ENCODE measurements at places on chromosomes 5 and 9.
A peak's percentile ranks its signal among the peaks of the same experiment; 100 is the strongest.

DNA sequence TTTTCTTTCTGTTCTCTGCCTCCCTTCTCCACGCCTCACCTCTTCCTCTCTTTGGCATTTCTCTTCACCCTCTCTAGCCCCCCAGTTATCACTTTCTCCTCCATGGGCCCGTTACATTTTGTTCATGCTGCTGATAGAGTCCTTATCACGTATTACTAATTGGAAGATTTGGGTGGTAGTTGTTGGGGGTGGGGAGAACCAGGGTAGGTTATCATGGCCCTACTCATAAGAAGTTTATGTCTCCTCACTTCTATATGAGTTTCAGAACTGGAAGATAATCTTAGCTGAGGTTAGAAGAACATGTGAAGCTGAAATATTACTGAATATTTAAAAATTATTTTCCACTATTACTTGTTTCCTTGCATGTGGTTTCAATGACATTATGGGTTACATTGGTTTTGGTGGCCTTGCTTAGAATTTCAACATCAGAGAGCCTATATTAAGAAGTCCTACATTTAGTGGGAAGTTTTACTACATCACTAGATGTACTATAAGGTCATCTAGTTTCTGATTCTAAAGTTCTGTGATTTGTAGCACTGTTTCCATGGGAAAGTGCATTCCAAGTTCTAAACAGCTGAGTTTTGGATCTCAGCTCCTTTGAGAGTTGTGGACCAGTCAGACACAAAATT, 36.8 kb downstream of the PIP5K1B start:
- DNase-seq: no peak

GRCh38 chr5:16992444-16992843, 56.4 kb upstream of the MYO10 start:
- no peak for DNase-seq

- DNase-seq: peak; percentile 62
These were observed 1.0 kb downstream of the LRRC8A start for GRCh38 chr9:128882677-128883603.

GRCh38 chr9:20312732-20313131, 309.6 kb downstream of the MLLT3 start:
- no peak for DNase-seq

- no peak for DNase-seq
These were observed 601 bp downstream of the FBXO38 start for GRCh38 chr5:148384380-148384737.

DNA sequence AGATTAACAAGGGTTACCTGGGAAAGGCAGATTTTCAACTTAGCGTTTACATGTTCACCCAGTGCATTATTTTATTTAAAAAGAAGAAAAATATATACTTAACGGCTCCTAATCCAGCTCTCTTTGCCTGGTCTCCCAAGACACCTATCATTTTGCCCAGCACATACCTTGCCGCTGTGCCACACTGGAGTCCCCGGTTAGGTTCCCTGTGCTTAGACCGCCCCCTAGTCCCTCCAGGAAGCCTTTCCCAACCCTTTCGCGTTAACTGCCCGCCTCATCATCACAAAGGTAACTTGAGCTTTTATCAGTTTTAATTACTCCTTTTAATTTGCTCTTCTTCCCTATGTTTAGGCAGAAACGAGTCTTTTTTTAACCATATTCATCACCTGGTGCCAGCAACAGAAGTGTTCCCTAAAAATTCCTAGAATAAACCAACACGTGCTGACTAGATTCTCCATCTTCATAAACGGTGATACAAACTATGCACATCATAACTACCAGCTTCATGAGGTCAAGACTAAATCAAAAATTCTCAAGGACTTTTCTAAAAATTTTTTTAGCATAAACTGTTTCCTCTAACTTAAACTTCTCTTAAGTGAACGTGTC, 19.7 kb downstream of the DNAJA1 start:
- DNase-seq: peak; percentile 57

DNA sequence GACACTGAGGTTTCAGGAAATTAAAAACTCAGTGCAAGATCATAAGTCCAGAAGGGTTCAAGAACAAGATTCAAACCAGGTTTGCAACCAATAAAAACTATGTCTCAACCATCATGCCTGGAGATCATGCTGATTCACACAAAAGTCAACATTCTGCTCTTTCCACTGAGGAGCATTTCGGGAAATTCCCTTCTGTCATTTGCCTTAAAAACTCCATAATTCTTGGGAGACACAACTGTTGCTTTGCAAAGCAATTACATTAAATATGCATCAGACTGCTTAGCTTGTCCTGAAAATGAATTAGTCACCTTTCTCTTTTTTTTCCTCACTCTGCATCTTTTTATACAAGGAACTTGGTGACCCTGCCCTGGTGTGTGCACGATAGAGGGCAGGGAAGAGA, 275.9 kb upstream of the ZNF462 start:
- no peak for DNase-seq

DNA sequence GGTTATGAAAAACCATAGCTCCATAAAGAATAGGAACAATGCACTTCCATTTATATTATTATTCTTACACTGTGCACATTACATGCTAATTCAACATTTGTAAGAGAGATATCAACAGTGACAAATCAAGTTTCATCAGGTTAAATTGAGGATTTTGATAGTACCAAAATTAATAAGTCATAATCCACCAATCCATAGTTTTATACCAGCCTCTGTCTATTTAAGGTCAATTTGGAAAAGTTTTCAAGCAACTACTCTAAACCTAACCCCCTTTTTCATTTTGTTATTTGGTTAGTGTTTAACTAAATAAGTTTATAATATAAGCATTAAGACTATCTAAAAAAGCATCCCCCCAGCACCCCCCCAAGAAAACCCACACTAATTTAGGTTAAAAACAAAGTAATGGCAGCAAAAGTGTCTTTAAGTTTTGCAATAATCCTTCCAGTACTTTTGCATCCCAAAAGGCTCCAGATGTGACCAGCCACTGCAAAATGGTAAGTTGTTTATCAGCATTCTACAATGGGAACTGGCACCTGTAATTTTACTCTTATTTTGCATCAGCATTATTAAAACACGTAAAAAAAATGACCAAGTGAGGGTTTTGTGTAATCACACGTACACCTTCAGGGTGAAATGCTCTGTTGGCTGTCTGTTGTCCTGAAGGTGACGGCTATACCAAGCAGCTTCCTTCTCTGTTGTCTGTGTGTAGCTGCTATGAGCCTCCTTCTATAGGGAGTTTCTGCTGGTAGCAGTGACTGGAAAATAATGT, 36.8 kb upstream of the SSBP2 start:
- DNase-seq: peak; percentile 30

DNA sequence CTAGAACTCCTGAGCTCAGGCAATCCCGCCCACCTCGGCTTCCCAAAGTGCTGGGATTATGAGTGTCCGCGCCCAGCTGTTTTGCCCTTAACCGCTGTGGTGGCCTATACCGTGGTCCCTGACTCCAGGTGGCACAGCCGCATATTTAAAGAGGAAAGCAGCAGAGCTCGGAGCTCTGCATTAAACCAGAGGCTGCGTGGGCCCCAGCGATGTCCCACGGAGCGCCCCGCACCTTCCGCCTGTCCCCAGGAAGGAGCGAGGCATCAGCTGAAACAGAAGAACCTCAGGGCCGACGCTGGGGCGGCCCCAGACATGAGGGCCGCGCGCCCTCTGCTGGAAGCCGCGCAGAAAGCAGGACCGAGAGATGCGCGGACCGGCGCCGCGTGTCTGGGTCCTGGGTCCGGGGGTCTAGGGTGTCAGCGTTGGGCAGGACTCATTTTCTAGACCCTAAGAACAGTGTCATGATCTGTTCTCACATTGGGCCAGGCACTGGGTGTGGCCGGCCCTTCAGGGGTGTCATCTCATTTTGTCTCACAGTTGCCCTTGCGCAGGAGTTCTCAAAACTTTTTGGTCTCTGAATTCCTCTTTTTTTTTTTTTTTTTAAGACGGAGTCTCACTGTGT, 37.7 kb downstream of the LAMC3 start:
- DNase-seq: peak; percentile 89

DNA sequence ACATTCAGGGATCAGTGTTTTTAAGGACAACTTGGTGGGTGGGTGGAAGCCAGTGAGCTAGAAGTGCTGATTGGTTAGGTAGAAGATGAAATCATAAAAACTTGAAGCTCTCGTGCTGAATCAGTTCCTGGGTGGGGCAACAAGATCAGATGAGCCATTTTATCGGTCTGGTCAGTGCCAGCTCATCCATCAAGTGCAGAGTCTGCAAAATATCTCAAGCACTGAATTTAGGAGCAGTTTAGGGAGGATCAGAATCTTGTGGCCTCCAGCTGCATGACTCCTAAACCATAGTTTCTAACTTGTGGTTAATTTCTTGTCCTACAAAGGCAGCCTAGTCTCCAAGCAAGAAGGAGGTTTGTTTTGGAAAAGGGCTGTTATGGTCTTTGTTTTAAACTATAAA, 166.4 kb downstream of the FAM170A start:
- no peak for DNase-seq

- no peak for DNase-seq
These were observed 17.4 kb downstream of the MGAT1 start for GRCh38 chr5:180785121-180785781.

GRCh38 chr5:145350513-145350912, 484.6 kb downstream of the PRELID2 start:
- no peak for DNase-seq

- no peak for DNase-seq
These were observed 127.9 kb downstream of the PALM2AKAP2 start for GRCh38 chr9:109907810-109908458.

- DNase-seq: no peak
These were observed 305.0 kb upstream of the MEF2C start for GRCh38 chr5:89187883-89188465.

DNA sequence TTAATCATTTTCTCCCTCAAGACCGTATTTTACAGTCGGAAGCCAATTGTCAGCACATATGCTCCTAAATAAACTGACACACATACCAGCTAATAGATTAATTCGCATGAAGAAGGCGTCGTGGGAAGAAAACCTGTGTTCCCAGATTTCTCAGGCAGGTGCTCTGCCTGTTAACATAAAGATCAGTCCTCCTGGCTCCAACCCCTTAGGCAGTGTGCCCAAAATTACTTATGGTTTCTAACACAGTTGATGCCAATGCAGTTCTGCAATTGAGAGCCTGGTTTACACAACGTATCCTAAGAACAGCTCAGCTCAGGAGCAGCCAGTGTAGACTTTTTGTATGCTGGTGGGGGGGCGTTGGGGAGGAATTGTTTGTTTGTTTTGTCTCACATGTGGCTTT, 208.3 kb downstream of the ENC1 start:
- no peak for DNase-seq

GRCh38 chr9:125586172-125586511, 120.9 kb downstream of the MAPKAP1 start:
- DNase-seq: no peak

DNA sequence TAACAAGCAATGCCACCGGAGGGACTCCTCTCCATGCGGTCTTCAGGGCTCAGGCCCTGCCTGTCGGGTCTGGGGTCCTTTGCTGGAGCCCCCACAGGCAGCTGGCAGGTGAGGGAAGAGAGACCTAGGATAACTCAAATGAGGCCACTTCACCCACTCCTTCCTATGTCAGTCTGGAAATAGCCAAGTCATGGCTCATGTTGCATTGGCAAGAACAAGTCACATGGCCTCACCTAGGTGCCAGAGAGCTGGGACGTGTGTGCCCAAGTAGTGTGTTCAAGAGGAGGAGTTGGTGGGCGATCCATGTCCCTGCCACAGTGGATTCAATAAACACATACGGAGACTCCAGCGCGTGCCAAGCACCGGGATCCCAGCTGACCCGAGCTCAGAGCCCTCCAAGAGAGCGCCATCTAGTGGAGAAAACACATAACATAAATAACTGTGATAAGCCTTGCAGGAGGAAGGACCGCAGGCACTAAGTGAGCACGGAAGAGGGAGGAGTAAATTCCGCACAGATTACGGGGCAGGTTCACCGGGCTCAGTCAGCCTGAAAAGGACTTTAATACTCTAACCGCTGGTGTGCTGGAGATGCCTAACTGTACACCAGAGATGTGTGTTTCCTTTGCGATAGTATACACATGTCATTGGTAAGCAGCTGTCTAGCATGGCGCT, 580.8 kb downstream of the CCDC171 start:
- peak; percentile 92 for DNase-seq

GRCh38 chr9:3775968-3776367, 250.2 kb upstream of the RFX3 start:
- DNase-seq: no peak

DNA sequence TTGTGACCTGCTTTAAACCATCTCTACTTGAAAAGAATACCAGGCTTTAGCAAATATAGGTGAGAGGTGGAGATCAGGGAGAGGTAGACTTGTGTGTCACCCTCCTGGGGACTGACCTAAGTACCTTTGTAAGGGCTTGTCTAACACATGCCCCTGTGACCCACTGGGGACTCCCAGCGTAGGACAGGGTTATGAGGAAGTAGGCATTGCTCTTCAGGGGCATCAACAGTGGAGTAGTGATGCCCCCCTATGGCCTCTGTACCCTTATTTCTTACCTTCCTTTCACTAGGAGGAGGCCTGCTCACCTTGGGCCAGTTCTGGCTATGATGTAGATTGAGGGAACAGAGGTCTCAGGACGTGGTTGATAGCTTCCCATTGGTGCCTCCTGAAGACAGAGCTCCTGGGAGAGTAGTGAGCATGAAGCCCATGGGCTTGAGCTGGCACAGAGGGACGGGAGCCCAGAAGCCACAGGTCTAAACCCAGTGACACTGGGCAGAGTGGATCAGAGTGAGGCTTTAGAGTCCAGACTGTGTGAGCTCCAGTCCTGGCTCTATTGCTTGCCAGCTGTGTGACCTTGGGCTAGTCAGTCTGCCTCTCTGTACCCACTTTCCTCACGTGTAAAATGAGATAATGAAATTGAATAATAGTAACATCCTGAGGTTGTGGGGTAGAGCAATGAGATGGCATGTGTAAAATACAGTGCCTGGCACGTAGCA, 191.7 kb downstream of the AOPEP start:
- no peak for DNase-seq

GRCh38 chr9:31542384-31543055, 841.9 kb upstream of the ACO1 start:
- peak; percentile 8 for DNase-seq

DNA sequence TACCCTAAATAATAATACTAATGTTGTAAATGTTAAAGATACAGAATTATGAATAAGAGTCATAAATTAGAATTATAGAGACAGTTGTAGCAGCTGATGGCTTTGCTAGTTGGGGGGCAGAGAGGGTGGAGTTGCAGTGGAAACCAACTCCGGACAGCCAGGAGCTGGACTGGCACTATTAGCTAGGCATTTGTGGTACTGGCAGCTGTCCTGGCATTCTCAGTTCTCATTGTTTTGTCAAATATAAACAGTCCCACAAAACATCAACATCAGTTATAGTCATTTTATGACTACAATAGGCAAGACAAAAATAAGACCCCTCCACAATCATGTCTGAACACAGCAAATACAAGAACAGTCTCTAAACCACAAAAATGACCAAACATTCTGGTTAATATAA, 2.8 kb upstream of the FBXL17 start:
- no peak for DNase-seq

DNA sequence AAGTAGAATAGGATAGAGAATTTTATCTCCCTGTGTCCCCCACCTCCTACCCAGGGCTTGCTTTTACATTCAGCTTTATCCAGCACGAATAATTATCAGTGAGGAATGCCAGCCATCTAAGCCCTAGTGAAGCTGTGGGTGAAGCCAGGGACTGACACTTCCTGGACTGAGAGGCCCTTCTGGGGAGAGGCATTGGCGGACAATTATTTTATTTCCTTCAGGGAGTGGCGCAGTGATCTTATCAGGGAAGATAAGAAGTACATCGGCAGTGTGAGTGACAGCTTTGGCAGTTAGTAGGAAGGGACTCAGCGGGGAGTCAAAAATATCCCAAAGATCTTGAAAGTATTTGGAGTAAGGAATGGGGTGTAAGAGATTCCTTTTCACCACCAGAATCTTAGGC, 34.9 kb upstream of the RPS23 start:
- peak; percentile 31 for DNase-seq

- no peak for DNase-seq
These were observed 49.4 kb upstream of the NEURL1B start for GRCh38 chr5:172591636-172592035.

Data from ELF-1 (cell line).